ENCODE measurements at places on chromosomes 16 and 17.

DNA sequence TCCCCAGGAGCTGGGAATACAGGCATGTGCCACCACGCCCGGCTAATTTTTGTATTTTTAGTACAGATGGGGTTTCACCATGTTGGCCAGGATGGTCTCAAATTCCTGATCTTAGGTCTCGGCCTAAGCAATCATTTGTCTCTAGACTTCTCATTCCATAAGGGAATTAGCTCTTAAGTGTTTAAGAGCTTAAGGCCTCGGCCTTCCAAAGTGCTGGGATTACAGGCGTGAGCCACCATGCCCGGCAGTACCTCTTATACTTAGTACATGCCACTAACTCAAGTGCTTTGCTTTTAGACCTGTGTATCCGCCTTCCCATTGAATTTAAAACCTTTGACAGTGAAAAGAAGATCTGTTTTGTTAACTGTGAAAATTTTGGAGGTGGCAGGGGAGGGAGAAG, 16.6 kb upstream of the IL21R start:
- DNase-seq: no peak

GRCh38 chr17:59346341-59346740, 14.9 kb downstream of the YPEL2 start:
- no peak for DNase-seq

- DNase-seq: no peak
These were observed 60.5 kb upstream of the ERN1 start for GRCh38 chr17:64190472-64190871.

DNA sequence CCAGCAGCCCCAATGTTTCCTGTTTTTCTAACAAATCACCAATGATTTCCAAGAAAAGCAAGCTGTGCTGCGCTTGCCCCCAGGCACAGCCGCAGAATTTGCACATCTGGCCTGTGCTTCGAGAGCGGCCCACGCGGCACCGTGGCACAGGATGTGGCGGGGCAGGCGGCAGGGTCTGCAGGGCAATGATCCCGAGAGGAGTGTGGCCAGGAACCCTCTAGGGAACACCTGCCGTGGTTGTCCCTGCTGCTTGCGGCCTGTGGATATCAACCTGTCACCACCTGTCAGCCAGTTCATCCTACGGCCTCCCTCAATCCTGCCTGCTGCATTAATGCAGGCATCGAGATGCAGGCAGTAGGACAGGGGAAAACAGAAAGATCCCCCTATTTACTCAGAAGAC, 24.0 kb downstream of the PIK3R5 start:
- peak; percentile 68 for DNase-seq

DNA sequence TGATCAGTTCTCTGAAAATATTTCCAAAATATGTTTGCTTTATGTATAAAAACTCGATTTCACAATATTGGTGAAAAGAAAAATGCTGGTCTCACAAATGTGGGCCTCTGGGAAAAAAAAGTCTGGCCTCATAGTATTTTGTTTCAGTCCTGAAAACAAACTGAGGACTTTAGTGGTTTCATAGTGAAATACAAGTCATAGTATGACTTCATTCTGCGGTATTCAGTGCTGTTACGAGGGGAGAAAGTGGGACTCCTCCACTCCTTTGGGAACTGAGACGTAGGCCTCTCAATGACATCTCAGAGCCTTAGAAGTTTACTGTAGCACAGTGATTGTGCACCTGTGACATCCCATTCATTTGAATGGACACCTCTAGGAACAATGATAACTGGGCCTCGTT, 56.0 kb downstream of the CYB561 start:
- DNase-seq: no peak

- no peak for DNase-seq
These were observed 85.3 kb upstream of the FOXF1 start for GRCh38 chr16:86424985-86425384.

DNA sequence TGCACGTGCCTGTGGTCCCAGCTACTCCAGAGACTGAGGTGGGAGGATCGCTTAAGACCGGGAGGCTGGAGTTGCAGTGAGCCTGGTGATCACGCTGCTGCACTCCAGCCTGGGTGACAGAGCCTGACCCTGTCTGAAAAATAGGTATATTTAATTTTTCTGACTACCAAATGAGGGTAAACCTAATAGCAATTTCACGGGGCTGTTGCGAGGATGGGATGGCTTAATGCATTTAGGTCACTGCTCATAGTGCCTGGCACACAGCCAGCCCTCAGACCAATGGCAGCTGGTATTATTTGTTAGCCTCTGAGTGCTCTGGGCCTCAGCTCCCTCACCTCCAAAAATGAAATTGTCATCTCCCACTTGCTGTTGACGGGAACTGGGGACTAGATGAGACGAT, 5.9 kb upstream of the CDIP1 start:
- no peak for DNase-seq

Measured in CD4-positive, alpha-beta T cell treated with Interleukin-12 subunit alpha and Interleukin-12 subunit beta, for 1 hour (primary cell).